ENCODE measurements at places on chromosomes 3 and 15.

DNA sequence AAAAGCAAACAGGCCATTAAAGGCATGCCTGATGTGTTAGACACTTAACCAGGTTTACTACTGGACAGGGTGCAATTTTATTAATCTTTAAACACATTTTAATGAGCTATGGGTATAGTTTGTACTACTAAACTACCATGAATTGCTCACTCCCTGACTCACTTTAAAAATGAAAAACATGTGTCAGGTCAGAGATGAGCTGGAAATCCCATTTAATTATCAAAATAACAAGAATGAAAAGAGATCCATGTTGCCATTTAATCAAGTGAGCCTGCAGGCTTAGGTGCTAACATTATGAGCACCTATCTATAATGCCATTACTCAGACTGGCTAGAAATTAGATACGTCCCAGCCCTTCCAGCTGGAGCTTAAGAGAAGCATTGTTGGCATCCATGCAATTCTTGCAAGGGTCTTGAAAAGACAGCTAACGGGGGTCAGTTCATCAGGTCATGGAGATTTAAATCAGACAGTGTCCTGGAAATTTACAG, 224.4 kb downstream of the THRB start:
- peak; percentile 48 for DNase-seq

- DNase-seq: no peak
Observed at GRCh38 chr3:127711021-127711695, 38.4 kb downstream of the ABTB1 start.

- peak; percentile 25 for DNase-seq
Observed at GRCh38 chr15:62453375-62453774, 288.3 kb upstream of the C2CD4B start.

GRCh38 chr3:29381595-29381994, 100.7 kb downstream of the RBMS3 start:
- peak; percentile 64 for DNase-seq

GRCh38 chr15:57631386-57632110, 39.8 kb downstream of the MYZAP start:
- DNase-seq: no peak

DNA sequence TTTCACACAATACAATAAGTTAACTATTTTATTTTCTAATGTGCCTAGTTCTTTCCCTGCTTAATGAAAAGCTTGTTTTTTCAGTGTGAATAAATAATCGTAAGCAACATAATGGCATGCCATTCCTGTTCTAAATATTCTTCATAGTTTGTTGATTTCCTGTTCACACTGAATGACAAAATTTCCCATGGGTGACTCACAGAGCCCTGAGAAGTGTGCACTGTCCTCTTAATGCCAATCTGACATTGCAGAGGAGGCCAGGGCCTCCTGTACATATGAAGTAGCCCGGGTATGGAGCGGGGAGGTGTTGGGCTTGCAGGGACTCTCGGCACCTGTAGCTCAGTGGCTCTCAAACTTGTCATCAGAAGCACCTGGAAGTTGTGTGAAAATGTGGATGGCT, 24.3 kb downstream of the CCR3 start:
- peak; percentile 8 for DNase-seq

DNA sequence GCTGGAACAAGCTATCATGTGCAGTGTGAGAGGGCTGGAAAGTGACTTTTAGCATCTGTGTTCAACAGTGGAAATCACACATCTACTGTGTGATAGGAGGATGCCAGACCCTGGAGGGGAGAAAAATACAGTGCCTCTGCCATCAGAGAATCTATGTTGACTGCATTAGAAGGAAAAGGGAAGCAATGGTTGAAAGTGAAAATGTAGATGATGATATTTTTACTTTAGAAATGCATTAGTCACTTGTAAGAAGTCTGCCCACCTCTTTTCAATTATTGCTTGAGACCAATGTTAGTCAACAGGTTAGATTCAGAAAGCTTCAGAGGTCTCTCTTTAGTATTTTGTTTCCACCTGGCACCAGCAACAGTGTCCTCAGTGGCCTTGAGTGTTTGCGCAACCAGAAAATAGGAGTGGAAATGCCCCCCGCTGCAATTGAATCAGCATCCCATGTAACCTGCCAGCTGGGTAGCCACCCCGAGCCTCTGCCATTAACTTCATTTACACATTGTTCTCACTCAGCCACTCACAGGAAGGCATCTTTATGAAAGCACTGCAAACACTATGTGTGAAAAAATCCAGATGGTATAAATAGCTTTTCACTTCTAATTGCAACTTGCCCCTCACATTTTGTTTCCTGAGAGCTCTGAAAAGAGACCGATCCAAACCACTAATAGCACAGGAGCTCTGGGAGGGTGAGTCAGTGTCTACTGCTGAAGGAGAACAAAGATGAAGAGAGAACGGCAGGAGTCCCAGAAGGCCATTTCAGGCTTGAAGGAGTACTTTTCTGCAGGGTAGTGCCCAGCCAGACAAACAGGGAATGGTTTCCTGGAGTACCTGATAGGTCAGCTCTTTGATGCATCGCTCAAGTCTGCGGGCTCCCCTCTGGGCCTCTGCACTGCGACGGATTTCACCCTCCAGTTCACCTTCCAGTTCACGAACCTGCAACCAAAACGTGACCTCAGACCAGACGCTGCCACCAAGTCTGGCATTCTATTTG, 92.1 kb downstream of the HHLA2 start:
- no peak for DNase-seq

DNA sequence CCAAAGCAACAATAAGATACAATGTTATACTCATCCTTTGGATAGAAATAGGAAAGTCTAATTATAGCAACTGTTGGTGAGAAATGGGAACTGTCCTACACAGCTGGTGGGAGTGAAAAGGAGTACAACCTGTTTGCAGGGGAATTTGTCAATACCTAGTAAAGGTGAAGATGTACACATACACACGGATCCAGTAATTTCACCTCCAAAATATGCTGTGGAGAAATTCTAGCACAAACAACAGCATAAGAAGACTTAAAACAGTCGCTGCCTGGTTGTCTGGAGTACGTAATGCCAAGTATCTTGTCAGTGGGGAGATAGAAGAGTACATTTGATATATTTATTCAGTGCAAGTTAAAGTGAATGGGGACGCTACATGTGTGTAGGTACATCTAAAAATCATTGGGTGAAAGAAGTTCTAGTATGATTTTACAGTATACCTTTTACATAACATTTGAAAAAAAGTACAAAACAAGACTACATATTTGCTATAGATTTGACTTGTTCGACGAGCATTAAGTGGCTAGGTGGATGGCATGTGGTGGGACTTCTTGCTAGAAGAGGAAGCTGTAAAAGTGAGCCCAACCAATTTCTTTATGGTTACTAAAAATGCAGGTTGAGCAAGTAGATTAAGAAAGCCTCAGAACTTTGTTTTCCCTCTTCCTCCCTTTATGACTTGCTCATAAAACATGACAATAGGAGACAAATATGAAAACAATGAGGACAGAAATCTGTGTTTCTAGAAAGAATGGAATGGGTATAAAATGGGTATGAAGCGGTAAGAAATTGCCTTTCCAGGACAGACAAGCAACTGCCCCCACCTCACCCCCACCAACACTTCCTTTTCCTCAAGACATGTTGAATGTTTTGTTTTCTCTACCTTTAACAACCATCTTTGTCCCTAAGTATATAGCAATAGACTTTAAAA, 50.2 kb upstream of the CCR4 start:
- DNase-seq: peak; percentile 33

GRCh38 chr15:79265987-79266579, 16.4 kb upstream of the ANKRD34C start:
- DNase-seq: no peak

DNA sequence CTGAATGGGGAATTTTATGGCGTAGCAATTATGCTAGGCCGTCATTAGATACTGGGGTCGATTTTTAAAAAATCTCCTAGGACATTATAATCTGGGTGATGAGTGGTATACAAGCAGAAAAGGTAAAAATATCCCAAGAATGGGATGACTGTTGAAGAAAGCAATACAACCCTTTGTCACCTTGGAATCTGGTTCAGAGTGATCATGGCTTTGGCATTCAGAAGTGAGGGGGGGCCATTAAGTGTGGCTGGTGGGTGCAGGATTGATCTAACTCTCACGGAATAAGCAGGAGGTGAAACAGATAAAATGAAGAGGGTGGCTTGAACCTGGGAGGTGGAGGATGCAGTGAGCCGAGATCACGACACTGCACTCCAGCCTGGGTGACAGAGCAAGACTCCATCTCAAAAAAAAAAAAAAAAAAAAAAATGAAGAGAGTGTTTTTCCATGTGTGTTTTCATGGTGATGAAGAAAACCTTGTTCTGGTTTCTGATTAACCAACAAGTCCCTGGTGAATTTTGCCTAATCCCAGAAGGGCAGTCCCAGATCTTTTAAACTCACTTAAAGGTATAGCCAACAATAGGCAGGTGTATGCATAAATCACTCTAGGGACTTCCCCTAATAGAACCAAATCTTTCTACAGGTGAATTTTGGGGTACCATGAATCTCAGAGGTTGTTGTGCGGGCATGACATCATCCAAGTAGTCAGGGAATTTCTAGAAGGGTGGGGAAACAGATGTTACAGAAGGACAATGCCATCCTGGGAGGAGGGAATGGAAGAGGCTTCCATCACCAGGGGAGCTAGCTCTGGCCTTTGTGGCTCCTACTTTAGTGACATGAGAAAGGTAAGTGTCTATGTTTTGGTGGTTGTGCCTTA, 3.1 kb upstream of the RAD54L2 start:
- no peak for DNase-seq

- DNase-seq: peak; percentile 15
Observed at GRCh38 chr3:64141476-64141875, 83.8 kb downstream of the PRICKLE2 start.

- no peak for DNase-seq
Observed at GRCh38 chr3:196991581-196992460, 23.2 kb upstream of the PIGZ start.

DNA sequence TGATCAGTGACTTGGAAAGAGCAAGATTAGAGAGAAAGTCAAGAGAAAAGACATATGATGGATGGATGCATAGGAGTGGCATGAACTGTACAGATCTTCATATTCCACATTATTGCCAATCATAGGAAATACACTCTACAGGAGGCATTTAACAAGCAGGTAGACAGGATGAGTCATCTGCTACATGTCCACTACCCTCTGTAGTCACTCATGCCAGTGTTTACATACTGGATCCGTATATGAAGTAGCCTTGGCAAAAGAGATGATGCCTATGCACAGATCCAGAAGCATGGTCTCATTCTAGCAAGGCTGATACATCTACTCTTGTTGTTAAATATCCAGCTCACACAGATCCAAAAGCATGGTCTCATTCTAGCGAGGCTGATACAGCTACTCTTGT, 632.1 kb downstream of the ROBO2 start:
- no peak for DNase-seq

DNA sequence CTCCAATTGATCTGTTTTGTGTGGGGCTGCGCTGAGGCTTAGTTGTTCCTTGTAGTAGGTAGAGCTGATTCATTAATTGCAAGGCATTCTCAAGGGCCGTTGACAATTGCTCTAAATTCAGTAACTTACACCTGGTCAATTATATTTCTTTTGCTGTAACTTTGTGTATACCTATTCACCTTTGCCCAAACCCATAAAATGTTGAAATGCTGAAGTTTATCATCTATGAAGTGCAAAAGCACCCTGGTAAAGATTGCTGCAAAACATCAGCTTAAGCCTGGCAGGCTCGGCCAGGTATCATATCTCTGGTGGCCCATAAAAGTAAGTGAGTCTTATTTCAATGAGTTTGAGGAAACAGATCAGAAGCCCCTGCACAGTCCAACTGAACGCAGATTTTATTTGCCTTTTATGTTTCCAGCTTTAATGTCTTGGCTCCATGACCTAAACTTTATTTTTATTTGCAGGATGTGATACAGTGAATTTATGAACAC, 203.6 kb upstream of the SLCO3A1 start:
- no peak for DNase-seq

- DNase-seq: no peak
Observed at GRCh38 chr15:80121546-80121945, 31.3 kb upstream of the FAH start.

DNA sequence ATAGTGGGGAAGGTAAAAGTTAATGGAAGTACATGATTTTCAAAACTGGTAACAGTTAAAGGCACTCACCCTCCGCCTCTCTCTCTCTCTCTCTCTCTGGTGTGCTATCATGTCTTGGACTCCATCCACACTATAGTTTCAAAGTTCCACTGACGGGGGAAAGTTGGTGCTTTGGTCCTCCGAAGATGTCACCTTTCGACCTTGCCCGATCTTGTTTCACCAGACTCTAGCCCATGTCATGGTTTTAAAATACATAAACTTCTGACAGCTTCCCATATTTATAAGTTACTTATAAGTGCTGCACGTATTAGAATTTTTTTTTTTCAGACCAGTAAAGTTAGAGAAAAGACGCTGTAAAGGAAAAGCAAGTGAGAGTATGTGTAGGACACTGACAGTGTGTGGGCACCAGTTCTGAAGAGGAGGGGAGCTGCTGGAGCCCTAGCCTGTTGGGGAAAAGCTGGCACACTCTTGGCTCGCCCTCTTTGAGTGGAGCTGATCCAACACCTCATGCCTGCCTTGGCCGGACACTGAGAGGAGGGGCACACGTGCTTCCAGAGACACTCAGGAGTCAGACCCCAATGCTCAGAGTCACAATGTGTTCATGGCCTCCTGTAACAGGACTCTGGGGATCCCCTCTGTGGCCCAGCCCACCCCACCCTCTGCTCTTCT, 200.5 kb upstream of the TPM1 start:
- no peak for DNase-seq

GRCh38 chr3:62135741-62136140, 237.6 kb downstream of the FEZF2 start:
- no peak for DNase-seq

GRCh38 chr15:101660005-101660404, 7.8 kb upstream of the TM2D3 start:
- no peak for DNase-seq

DNA sequence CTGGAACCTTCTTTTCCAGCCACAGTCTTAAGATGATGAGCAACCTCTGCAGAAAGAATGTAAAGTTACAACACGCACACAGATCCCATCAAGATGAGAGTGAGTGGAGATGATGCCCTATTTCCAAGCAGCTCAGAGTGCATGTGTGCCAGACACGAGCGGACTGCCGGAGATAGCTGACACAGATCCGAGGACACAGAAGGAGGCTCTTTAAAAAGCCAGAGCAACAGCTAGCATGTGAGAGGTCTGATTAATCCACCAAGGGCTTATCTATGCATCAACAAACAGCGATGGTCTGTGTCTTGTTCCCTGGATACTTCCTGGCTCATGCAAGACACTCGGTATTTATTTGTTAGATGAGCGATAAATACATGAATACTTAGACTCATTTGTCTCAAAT, 128.6 kb upstream of the DLG1 start:
- no peak for DNase-seq

DNA sequence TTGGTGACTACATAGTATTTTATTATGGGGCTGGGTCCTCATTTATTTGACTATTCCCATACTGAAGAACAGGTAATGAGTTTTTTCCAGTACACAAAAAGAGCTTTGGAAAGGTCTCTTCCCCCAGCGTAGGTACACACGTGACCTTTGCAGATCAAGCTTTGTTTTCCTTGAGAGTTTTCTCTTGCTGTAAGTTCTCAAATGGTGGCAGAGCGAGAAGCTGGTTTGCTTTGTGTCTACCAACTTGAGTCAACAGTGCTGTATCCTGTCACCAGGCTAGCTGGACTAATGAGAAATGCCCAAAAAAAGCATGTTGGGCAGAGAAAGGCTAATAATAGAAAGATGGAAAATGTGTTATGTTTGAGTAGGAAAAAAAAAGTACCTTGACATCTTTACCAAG, 21.7 kb downstream of the GXYLT2 start:
- DNase-seq: no peak

GRCh38 chr3:196144383-196145105, 62.7 kb upstream of the TFRC start:
- peak; percentile 40 for DNase-seq
